ENCODE measurements at places on chromosomes 6 and 20. TPM values are rescaled to one million over a fixed set of nuclear protein-coding genes. Genes with fewer than 3 reads are reported as not detected.

GRCh38 chr6:27545271-27546046 lies 72.6 kb upstream of the ZNF184 start:
- peak; percentile 66 for DNase-seq

GRCh38 chr6:75268121-75268987 lies 16.2 kb downstream of the TMEM30A start:
- DNase-seq = no peak

GRCh38 chr6:45813943-45814342 lies 201.7 kb downstream of the CLIC5 start:
- no peak for DNase-seq

DNA sequence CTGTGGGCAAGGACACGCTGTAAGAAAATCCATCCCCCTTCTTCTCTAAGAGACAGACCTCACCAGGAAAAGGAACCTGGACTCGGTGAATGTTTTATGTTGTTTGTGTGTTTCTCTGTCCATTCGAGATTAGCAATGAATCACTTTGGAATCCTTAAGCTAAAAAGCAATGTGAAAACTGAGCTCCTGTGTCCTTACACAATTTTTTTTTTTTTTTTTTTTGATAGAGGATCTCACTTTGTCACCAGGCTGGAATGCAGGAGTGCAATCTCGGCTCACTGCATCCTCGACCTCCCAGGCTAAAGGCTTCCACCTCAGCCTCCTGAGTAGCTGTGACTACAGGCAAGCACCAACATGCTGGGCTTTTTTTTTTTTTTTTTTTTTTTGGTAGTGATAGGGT lies 32.1 kb downstream of the BFSP1 start:
- DNase-seq = no peak

DNA sequence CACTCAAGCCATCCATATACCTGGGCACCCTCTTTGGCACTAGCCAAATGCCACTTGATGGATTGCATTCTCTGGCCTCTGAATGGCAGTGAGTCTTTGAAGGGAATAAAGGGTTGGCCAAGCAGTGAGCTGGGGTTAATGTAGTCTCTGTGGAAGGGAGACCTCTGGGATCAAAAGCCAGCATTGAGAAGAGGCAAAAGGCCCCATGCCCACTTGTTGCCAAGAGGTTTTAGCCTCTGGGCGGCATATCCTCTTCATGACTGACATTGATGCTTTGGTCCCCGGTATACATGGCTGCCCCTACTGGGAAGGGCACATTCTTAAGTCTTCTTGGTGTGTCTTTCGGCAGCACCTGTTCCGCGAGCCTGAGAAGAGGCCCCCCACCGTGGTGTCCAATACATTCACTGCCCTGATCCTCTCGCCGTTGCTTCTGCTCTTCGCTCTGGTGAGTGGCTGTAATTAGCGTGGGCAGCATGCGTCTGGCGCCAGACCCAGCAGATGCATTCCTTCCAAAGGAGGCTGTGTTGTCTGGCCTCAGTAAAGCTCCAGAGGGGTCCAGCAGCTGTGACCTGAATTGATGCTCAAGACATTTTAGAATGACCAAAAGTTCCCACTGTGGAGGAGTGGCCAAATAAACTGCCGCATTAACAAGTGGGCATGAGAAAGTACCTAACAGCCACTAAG lies 29.5 kb downstream of the GHRH start:
- no peak for DNase-seq

DNA sequence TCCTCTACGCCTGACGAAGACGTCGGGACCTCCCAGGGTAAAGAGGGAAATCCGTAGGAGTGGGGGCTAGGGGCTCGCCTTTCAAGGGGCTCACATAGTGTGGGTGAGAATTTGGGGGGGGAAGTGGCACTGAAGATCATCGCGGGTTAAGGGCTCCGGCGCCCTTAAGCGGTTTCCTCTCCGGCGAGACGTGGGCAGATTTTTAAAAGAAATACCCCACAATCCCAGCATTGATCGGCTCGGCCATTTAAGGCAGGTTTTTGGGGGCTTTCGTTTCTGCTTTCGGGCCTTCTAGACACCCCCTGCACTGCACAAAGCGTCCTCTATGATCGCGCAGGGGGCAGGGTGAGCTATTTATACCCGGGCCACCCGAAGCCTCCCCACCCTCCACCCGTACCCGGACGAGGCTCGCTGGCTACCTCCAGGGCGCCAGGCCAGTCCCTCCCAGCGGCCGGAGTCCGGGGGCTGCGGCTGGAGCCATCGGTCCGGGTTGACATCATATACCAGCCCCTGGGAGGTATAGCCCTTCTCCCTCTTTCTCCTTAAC lies 1.2 kb downstream of the NKX2-2 start:
- DNase-seq = no peak

DNA sequence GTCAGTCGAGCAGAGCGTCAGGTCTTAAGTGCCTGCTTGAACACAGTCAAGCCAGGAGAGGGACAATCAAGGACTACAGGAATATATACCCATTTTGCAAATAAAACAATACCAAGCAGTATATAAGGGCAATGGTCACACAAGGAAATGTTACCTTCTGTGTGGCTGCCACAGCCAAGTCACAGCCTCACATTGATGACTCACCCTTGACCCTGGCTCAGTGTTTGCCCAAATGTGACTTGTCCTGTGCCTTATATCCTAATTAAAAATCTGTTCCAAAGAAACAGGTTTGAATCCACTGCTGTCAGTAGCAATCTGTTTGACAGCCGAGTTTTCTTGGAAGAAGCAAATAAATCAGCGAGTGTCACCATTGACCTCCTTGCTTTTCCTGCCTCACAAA lies 34.3 kb downstream of the C6orf89 start:
- no peak for DNase-seq

- DNase-seq = no peak
Observed at GRCh38 chr6:90266905-90267621, 29.6 kb downstream of the BACH2 start.

GRCh38 chr6:56938649-56939191 lies 16.2 kb upstream of the BEND6 start:
- no peak for DNase-seq

DNA sequence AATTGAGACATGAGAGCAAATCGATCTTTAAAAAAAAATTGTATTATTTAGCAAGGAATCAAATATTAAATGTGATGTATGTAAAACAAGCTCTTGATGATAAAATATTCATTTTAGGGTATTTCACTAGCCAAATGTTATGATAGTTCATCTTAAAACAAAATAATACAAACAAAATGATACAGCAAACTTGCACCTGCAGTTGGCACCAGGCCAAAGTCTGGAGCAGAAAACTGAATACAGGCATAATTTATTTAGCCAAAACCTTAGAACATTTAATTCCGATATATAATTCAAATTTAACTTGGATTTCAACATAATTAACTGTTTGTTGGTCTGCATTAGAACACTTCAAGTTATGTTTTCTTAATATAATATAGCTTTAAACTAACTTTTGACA lies 60.9 kb downstream of the EPHA7 start:
- no peak for DNase-seq

GRCh38 chr6:167974640-167975344 lies 22.7 kb upstream of the KIF25 start:
- DNase-seq = no peak

Gene RAMACL
- total RNA-seq = 0.21 TPM

Gene ACTL10
- total RNA-seq = 4.1 TPM

Gene GSTA2
- not detected for total RNA-seq

Gene SRSF6
- total RNA-seq = 225 TPM
